Activated T-helper 1 cell treated with anti-CD3 and anti-CD28 coated beads, Interleukin-12 subunit alpha, Interleukin-12 subunit beta, Interleukin-2, Interleukin-4 antibody, amounts not matched to agents 30 ng/mL and 10 ng/mL and 1 ng/mL, durations not matched to agents 14 hours and 24 hours and 36 hours (primary cell): ENCODE measurements at places on chromosomes 13 and 19.

DNA sequence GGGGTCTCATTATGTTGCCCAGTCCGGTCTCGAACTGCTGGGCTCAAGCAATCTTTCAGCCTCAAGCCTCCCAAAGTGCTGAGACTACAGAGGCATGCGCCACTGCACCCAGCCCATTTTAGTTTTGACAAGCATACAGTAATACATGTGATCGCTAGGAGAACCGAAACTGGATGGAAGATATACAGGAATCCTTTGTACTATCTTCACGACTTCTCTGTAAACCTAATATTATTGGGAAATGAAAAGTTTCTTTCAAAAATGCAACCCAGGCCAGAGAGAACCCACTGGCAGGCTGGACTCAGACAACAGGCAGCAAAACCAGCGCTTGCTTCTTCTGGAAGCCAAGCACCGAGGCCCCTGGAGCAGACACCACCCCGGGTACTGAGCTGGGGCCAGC, 9.4 kb downstream of the C19orf12 start:
- no peak for DNase-seq

GRCh38 chr13:80259159-80259558, 81.8 kb downstream of the SPRY2 start:
- DNase-seq: no peak

DNA sequence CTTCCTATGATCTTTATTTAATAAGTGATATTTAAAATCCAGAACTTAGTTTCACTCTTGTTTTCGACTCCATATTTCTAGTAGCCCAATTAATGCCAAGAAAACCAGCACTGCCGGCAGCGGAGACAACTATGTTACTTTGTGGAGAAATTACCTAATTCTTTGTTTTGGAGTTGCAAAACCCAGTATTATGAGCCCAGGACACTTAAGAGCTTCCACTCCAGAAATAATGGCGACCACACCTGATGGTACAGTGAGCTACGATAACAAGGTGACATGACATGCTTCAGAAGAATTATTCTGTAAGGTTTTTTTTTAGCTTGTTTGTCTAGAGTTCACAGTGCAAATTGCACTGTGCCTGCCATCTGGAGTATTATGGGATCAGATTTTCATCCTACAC, 136.4 kb downstream of the ZAR1L start:
- no peak for DNase-seq

DNA sequence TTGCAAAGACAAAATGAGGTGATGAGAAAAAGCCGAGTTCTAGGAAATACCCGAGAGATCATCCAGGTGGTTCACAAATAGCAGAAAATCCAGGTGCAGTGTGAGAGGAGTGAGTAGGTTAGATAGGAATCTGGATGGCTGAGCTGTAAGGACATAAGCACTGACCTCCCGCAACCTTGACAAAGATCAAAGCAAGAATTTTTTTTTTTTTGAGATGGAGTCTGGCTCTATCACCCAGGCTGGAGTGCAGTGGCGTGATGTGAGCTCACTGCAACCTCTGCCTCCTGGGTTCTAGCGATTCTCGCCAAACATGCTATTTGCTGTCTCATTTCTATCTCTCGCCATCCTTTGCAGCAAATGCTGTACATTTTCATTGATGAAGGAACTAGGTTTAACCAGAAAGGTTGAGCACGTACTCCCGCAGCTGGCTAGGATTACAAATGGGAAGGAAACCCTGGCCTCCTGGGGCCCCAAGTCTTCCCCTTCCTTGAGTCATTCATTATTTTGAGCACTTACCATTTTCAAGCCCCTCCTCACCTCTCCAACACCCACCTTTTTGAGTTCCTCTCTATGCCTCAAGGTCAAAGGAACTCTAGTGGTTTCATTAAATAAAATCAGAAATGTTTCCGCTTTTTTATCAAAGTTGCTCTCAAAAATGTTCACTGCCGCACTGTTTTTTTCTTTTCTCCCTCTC, 38.8 kb downstream of the NLRP12 start:
- no peak for DNase-seq

GRCh38 chr19:48676887-48677286, 4.1 kb upstream of the NTN5 start:
- DNase-seq: no peak

- DNase-seq: no peak
Measured at GRCh38 chr13:65473196-65473595, 1756.9 kb downstream of the PCDH9 start.

GRCh38 chr19:18718015-18718526, 34.6 kb downstream of the CRTC1 start:
- DNase-seq: no peak

GRCh38 chr19:51194527-51195315, 30.2 kb upstream of the CD33 start:
- no peak for DNase-seq

DNA sequence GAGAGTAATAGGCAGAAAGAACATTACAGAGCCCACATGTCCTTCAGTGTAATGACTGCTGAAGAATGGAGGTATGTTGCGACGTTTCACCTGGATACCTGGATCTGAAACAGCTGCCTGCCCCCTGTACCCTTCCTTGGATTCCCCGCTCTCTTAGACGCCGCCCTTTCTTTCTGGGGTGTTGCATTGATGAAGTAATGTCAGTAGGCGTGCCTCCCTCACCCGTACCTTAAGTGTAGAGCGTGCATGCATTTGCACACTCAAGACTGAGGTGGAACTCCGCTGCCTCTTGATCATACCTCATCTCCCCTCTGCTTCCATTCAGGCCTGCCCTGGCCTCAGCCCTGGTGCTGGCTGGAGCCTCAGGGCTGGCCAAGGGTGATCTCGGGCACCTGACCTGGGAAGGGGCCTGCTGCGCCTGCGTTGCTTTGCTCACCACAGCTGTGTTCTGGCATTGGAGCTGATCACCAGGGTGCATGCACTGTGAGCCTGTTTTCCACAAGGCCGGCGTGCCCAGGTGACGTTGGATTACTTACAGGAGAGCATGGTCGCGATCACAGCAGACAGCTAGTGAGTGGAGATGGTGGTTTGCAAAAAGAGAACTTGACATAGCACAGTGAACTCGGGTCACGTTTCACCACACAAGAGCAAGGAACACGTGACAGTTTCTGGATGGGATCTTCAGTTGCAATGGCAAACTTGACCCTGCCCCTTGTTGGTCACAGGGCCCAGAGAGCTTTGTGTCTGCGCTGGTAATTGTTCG, 99.0 kb downstream of the ARHGEF7 start:
- no peak for DNase-seq
